ENCODE measurements at places on chromosomes 11 and 22. TPM values are rescaled to one million over a fixed set of nuclear protein-coding genes. Genes with fewer than 3 reads are reported as not detected.

GRCh38 chr11:18383388-18384156 is 10.8 kb upstream of the LDHA start:
- H3K4me1 ChIP-seq, result peaks cover 30% of the 10 kb centered on the region
- H3K36me3 ChIP-seq, result no peaks in the 10 kb centered on the region
- no peaks in the 10 kb centered on the region for H3K27me3 ChIP-seq
- DNase-seq, result peak; percentile 98
- no peak overlapping the region for H3K4me3 ChIP-seq

DNA sequence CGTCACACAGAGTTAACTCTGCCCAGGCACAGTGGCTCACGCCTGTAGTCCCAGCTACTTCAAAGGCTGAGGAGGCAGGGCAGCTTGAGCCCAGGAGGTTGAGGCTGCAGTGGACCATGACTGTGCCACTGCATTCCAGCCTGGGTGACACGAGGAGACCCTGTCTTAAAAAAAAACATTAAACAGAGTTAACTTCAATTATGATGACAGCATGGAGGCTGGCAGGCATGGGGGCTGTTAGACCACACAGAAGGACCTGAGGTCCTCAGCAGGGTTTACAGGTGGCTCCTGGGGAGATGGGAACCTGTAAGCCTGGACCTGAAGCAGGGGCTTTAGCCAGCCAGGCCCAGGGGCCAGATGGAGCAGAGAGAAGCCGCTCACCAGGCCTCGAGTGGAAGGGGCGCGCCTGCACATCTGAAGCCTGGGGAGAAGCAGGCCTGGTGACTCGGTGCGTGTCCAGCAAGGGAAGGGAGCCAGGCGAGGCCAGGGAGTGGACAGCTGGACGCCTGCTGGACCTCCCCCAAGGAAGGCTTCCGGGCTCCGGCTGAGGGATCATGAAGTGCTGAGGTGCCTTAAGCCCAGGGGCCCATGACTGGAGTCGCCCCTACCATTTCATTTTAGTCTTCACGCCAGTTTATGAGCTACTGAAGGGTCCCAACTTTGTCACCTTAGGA is 25.3 kb downstream of the RPUSD4 start:
- no peaks in the 10 kb centered on the region for H3K4me1 ChIP-seq
- no peak overlapping the region for H3K27ac ChIP-seq
- DNase-seq, result no peak

GRCh38 chr11:43933608-43934551 is 8.6 kb upstream of the C11orf96 start:
- no peak overlapping the region for H3K4me3 ChIP-seq
- H3K27me3 ChIP-seq, result no peaks in the 10 kb centered on the region
- no peak for DNase-seq

GRCh38 chr11:105862736-105863367 is 159.2 kb downstream of the MSANTD4 start:
- DNase-seq, result peak; percentile 51
- H3K27me3 ChIP-seq, result no peaks in the 10 kb centered on the region
- no peaks in the 10 kb centered on the region for H3K4me1 ChIP-seq
- no peak overlapping the region for H3K4me3 ChIP-seq
- H3K27ac ChIP-seq, result no peak overlapping the region
- no peaks in the 10 kb centered on the region for H3K36me3 ChIP-seq

GRCh38 chr11:91489989-91490388 is 734.6 kb upstream of the FAT3 start:
- no peak overlapping the region for H3K4me3 ChIP-seq
- H3K27ac ChIP-seq, result no peak overlapping the region
- H3K36me3 ChIP-seq, result no peaks in the 10 kb centered on the region
- H3K4me1 ChIP-seq, result no peaks in the 10 kb centered on the region
- DNase-seq, result no peak

- peak overlapping the region; percentile 72 for H3K27ac ChIP-seq
- H3K4me3 ChIP-seq, result no peak overlapping the region
- peaks cover 45% of the 10 kb centered on the region for H3K4me1 ChIP-seq
- H3K27me3 ChIP-seq, result no peaks in the 10 kb centered on the region
These were observed 111.2 kb upstream of the THY1 start for GRCh38 chr11:119533921-119534736.

DNA sequence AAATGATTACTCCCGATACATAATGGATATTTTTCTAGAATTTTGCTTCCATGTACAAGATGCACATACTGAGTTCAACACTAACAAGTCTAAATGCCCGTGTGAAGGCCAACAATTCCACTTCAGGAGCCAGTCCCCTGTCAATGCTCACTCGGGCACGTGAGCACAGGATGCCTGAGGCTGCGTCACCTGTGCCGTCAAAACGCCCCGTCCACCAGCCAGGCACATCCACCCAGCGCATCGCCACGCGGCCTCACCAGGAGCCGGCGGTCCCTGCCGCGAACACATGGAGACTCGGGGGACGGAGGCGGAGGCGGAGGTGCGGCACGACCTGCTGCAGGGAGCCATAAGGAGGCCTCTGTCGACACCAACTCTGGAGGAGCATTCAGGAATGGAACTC is 9.8 kb downstream of the TOLLIP start:
- no peak for DNase-seq
- H3K27ac ChIP-seq, result no peak overlapping the region
- H3K27me3 ChIP-seq, result no peaks in the 10 kb centered on the region
- H3K36me3 ChIP-seq, result peaks cover 48% of the 10 kb centered on the region
- H3K4me1 ChIP-seq, result peaks cover 24% of the 10 kb centered on the region

YPEL4 gene
- not detected for polyA plus RNA-seq

CD248 gene
- polyA plus RNA-seq, result not detected

OR4D5 gene
- not detected for polyA plus RNA-seq

GRCh38 chr11:96024666-96025065 is 100.8 kb upstream of the MTMR2 start:
- H3K36me3 ChIP-seq, result no peaks in the 10 kb centered on the region
- H3K27ac ChIP-seq, result no peak overlapping the region
- H3K4me3 ChIP-seq, result no peak overlapping the region
- DNase-seq, result no peak

GRCh38 chr11:9528573-9529333 is 44.7 kb upstream of the WEE1 start:
- no peak for DNase-seq
- peaks cover 52% of the 10 kb centered on the region for H3K36me3 ChIP-seq
- H3K27me3 ChIP-seq, result no peaks in the 10 kb centered on the region
- H3K27ac ChIP-seq, result no peak overlapping the region
- no peak overlapping the region for H3K4me3 ChIP-seq

- no peak for DNase-seq
- no peaks in the 10 kb centered on the region for H3K4me1 ChIP-seq
- no peak overlapping the region for H3K27ac ChIP-seq
- H3K4me3 ChIP-seq, result no peak overlapping the region
- no peaks in the 10 kb centered on the region for H3K27me3 ChIP-seq
- H3K36me3 ChIP-seq, result no peaks in the 10 kb centered on the region
These were observed 56.0 kb downstream of the SLC1A2 start for GRCh38 chr11:35363246-35363801.

GRCh38 chr11:18987454-18988231 is 48.4 kb upstream of the MRGPRX1 start:
- no peaks in the 10 kb centered on the region for H3K36me3 ChIP-seq
- no peak overlapping the region for H3K27ac ChIP-seq
- H3K4me1 ChIP-seq, result no peaks in the 10 kb centered on the region
- H3K27me3 ChIP-seq, result no peaks in the 10 kb centered on the region

GRCh38 chr11:121418625-121419114 is 33.4 kb upstream of the SORL1 start:
- no peak overlapping the region for H3K4me3 ChIP-seq
- peak overlapping the region; percentile 90 for H3K27ac ChIP-seq
- H3K27me3 ChIP-seq, result no peaks in the 10 kb centered on the region
- DNase-seq, result peak; percentile 99

LARGE2 gene
- polyA plus RNA-seq, result not detected

SCN4B gene
- polyA plus RNA-seq, result not detected

STK33 gene
- not detected for polyA plus RNA-seq

GRCh38 chr11:69617220-69617619 is 23.7 kb upstream of the CCND1 start:
- H3K4me1 ChIP-seq, result no peaks in the 10 kb centered on the region
- no peaks in the 10 kb centered on the region for H3K36me3 ChIP-seq
- H3K27me3 ChIP-seq, result no peaks in the 10 kb centered on the region
- H3K27ac ChIP-seq, result no peak overlapping the region
- H3K4me3 ChIP-seq, result no peak overlapping the region

GRCh38 chr22:42939941-42940653 is 74.9 kb downstream of the PACSIN2 start:
- peak; percentile 35 for DNase-seq
- H3K27me3 ChIP-seq, result no peaks in the 10 kb centered on the region
- peak overlapping the region; percentile 30 for H3K27ac ChIP-seq
- no peak overlapping the region for H3K4me3 ChIP-seq

RHOD gene
- polyA plus RNA-seq, result not detected

GRCh38 chr22:45284705-45285262 is at the start of gene UPK3A:
Gene UPK3A (plus strand): TSS chr22:45284949. CDS start chr22:45285014, 65 bp downstream.
- DNase-seq, result peak; percentile 57
- H3K36me3 ChIP-seq, result no peaks in the 10 kb centered on the region
- peak within 1 kb of the TSS; percentile 29 for H3K4me3 ChIP-seq
- peak within 1 kb of the TSS; percentile 41 for H3K27ac ChIP-seq

DNA sequence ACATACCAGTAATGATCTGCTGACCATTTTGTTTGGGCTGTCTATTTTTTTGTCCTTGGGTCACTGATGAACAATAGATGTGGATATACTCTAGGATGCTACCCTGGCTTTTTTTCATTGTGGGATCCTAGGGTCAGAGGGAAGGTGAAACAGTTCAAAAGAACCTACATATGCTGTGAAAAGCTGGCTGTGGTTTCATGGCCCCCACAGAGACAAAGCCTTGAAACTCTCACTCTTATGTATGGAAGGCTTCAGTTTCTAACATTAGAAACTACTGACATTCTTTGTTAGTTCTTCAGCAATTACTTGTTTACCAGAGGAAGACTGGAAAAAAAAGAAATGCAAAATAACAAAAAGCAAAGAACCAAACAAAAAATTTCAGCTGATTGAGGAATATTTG is 250.7 kb downstream of the FAT3 start:
- H3K27me3 ChIP-seq, result no peaks in the 10 kb centered on the region
- H3K36me3 ChIP-seq, result no peaks in the 10 kb centered on the region
- no peak overlapping the region for H3K4me3 ChIP-seq
- DNase-seq, result no peak
- no peak overlapping the region for H3K27ac ChIP-seq

DNA sequence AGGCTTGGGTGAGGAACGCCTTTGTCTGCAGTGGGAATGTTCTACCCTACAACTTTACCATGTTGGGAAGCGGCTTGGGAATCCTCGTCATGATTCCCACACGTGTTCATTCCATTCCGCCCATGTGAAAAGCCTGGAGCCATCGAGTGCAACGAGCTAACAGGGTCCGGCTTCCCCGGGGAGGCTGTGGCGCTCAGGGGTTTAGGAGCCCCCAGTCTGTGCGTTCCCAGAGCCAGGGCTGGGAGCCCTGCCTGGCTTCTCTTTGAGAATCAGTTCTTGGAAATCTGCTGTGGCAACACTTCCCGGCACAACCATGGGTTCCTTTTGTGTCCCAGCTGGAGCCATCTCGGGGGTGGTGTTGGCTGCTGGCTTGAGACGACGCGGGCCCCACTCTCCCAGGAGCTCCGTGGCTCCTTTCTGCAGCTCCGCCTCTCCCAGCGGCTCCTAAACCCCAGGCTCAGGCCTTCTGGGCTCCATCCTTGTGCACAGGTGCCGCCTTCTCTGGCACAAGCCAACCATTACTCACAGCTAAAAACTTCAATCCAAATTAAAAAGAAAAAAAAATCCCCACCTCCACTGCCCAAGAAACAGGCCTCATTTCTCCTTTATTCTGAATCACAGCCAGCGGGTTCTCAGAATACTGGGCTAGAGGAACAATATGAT is 18.7 kb upstream of the PPFIA1 start:
- DNase-seq, result no peak
- H3K4me1 ChIP-seq, result no peaks in the 10 kb centered on the region
- no peak overlapping the region for H3K27ac ChIP-seq
- H3K36me3 ChIP-seq, result no peaks in the 10 kb centered on the region

DNA sequence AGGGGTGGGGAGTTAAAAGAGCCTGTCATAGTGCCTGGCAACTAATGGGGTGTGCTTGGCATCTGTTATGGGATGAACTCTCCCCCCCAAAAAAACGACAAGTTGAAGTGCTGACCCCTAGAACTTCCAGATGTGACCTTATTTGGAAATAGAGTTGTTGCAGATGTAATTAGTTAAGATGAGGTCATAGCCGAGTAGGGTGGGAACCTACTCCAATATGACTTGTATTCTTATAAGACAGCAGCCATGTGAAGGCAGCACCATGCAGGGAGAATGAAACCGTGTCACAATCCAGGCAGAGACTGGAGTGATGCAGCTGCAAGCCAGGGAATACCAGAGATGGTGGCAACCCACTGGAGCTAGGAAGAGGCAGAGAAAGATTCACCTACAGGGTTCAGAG is 394.5 kb downstream of the TENM4 start:
- H3K4me1 ChIP-seq, result no peaks in the 10 kb centered on the region
- no peak for DNase-seq
- H3K27ac ChIP-seq, result no peak overlapping the region
- no peaks in the 10 kb centered on the region for H3K36me3 ChIP-seq
- H3K4me3 ChIP-seq, result no peak overlapping the region
- H3K27me3 ChIP-seq, result peaks cover 10% of the 10 kb centered on the region

DNA sequence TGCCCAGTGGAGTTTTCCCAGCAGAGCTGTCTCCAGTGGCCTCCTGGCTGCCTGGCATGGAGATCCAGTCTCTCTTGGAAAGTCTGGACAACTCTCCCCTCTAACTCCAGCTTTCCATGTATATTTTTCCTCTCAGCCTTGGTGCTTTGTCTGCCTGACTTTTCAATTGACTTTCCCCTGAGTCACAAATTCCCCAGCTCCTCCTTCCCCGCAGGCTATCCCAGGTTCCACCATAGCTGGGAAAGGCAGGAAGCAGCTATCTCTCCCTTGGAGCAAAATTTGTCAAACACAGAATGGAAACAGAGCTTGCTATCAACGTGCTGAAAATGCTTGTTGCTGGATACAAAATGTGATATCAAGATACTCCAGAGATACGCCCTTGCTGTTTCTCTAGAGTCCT is 384.8 kb downstream of the TMEM135 start:
- no peaks in the 10 kb centered on the region for H3K36me3 ChIP-seq
- no peak overlapping the region for H3K4me3 ChIP-seq
- DNase-seq, result no peak
- no peak overlapping the region for H3K27ac ChIP-seq

- no peak overlapping the region for H3K4me3 ChIP-seq
- no peak for DNase-seq
- H3K27me3 ChIP-seq, result no peaks in the 10 kb centered on the region
- no peaks in the 10 kb centered on the region for H3K4me1 ChIP-seq
These were observed 542.0 kb downstream of the FAM181B start for GRCh38 chr11:82191695-82192094.

ISX gene
- not detected for polyA plus RNA-seq

FOLR2 gene
- 62.6 TPM for polyA plus RNA-seq

Measured in CD14-positive monocyte (primary cell).